Activated naive CD8-positive, alpha-beta T cell treated with anti-CD3 and anti-CD28 coated beads, Interleukin-2, amount 50 U/mL, for 24 hours (primary cell): ENCODE measurements at places on chromosomes 5 and 9.

- no peak for DNase-seq
Observed at GRCh38 chr5:126403876-126404275, 19.3 kb upstream of the GRAMD2B start.

DNA sequence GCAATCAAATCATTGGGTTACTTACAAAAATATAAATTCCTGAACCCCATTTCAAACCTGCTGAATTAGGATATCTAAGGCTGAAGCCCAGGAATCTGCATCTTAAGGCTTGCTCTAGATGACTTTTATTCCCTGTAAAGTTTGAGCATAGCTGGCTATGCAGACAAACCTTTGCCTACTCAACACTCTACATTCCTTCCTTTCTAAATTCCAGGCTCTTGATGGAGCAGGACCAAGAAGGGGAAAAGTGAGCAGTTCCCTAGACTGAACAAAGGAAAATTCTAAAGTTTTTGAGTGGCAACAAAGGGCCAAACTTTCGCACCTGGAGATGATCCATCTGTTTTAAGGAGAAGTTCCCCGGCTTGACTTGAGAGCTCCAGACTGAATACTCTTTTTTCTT lies 9.8 kb upstream of the ADRA1B start:
- no peak for DNase-seq

DNA sequence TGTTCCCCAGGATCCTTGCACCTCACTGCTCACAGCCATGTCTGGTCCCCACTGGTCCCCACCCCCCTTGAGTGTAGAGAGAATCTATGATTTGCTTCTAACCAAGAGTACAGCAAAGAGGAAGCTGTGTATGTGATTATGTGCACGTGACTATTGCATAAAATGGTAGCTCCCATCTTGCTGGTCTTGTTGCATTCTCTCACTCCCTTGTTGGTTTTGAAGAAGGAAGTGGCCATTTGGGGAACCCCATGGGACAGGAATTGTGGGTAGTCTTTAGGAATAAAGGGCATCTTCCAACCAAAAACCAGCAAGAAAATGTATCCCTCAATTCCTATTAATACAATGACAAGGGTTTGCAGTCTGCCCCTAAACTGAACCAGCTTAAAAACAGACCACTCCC lies 5.2 kb upstream of the FCN2 start:
- DNase-seq: no peak

- no peak for DNase-seq
Observed at GRCh38 chr5:151611127-151611775, 20.1 kb upstream of the FAT2 start.

DNA sequence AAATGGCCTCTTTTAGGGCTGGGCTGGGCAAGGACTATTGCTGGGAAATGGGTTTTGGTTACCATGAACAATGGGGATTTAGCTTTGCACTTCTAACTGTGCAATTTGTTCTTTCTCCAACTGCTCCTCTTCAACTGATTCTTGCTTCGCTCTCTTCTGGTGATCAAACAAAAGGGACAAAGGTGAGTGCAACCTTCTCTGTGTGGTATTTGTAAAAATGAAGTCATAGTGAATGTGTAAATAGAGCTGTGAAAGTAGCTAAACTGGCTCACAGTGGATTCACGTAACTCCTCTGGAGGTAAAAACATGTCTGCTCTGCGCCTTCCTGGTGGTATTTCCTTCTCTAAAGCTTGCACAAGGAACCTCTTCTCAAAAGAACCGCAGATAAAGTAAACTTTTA lies 20.9 kb upstream of the SPINK14 start:
- DNase-seq: no peak

GRCh38 chr9:127758843-127759242 lies 19.6 kb downstream of the SH2D3C start:
- no peak for DNase-seq

GRCh38 chr5:180438785-180439780 lies 55.1 kb upstream of the CNOT6 start:
- DNase-seq: no peak
